SJCRH30 (cell line): ENCODE measurements at places on chromosomes 5 and 9. TPM values are rescaled to one million over a fixed set of nuclear protein-coding genes. Genes with fewer than 3 reads are reported as not detected.
A peak's percentile ranks its signal among the peaks of the same experiment; 100 is the strongest.

The SPACA9 gene
- total RNA-seq: 0.59 and 0.76 TPM in 2 replicates

The UBE2QL1 gene
- 0.02 TPM in 1 of 2 replicates, not detected in the other for total RNA-seq

The PTGDS gene
- not detected in 2 replicates for total RNA-seq

The ACSL6 gene
- total RNA-seq: not detected in 2 replicates

The NCS1 gene
- 86.2 and 89.2 TPM in 2 replicates for total RNA-seq

The CTSL gene
- 31.1 and 32.2 TPM in 2 replicates for total RNA-seq

DNA sequence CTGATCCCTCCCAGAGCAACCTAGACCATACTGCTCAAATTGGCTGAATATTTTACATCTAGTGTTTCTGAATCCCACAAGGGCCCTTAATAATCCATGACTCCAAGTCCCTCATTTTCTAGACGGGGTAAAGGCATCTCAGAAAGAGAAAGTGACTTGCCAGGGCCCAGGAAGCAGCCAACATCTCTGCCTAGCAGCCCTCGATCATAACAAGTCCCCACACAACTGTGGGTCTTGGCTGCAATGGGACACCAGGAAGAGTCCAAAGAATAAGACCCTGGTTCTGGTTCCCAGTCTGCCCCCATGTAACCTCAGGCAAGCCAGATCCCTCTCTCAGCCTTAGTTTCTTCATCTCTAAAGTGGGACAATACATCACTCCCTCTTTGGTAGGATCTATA, 6.3 kb downstream of the ANXA6 start:
- no peak for DNase-seq

DNA sequence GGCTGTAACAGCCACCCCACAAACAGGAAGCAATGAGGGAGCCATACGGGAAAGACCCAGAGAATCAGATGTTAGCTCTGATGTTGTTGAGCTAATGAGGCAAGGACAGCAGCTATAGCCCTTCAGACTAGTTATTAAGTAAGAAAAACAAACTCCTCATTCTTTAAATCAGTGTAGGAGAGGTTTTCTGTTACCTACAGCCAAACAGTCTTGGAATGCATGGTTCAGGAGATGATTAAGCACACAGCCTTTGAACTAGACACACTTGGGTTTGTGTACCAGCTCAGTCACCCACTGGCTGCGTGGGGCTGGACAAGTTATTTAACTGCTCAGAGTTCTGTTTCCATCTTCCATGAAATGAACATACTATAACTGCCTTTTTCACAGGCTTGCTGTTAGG, 68.1 kb downstream of the SPOCK1 start:
- DNase-seq: no peak

DNA sequence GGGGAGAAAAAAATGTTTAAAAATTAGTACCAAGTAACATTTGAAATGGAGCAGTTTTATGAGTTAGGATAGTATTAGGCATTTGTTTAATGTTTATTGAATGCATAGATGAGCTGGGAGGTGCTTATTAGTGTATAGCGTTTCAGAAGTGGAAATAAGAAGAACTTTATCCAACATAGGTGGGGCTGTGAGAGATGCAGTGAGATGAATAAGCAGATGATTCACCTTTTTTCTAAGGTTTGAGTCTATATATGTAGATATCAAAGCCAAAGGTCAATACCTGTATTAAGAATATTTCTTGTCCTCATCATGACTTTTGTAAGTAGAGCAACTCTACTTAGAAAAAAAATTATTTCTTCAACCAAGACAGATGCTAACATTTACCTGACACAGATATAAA, 54.6 kb upstream of the POU4F3 start:
- DNase-seq: no peak

GRCh38 chr9:36935332-36935731, 98.7 kb downstream of the PAX5 start:
- DNase-seq: no peak

- no peak for DNase-seq
These were observed 30.9 kb upstream of the WWC1 start for GRCh38 chr5:168260353-168261226.

DNA sequence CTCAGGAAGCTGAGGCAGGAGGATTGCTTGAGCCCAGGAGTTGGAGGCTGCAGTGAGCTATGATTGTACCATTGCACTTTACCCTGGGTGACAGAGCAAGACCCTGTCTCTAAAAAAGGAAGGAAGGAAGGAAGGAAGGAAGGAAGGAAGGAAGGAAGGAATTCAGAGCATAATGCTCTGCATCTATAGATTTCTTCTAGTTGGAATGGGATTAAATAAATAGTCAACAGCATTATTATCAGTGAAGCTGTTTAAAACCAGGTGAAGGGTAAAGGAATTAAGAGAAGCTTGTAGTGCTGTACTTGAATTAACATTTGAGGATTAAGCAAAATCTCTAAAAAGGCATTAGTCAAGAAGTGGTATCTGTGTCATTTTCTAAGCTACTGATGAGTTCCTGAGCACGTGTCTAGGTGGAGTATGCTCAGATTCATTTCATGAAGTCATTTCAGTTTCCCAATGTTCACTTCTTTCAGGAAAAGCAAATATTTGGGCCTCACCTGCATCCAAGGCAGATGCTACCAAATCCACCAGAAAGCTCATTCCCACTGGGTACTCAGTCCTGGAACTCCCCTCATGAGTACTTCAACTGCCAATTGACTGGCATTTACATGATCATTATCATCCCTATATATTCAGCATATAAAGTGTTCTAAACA, 8.4 kb downstream of the PDE6A start:
- no peak for DNase-seq

DNA sequence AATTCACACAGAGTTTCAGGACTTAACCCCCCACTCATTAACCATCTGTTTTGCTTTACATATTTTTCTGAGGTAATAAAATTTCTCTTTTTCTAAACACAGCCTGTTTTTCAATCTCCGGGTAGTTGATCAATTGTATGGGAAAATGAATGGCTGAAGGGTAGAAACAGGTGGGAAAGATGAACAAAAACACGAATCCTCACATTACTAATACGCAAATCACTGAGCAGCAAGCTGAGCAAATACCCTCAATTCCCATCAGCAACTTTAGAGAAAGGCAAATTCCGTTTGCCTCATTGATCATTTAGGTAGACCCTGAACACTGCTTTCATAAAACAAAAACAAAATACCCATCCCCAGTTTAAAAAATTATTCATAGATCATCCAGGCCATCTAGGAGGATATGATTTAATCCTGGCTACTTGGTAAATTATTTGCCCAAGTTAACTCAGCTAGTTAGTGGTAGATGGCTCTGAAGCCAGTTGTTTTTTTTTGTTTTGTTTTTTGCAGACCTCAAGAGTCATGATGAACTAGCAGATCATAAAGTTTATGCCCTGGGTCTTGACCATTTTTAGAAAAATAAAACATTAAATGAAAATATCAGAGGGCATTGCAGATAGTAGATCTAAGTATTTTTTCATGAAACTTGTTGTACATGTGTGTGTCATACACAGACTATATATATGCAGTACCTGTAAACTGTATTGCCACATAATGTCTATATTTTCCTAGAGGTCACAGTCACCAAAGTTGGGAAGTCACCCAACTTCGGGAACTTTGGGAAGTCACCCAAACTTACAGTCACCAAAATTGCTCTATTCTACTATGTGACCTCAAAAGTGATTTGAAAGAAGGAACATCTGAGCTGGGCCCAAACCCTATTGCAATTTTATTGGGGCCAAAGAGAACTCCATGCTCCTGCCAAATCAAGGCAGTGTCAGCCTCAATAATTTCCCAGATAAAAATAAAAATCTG, 1.6 kb upstream of the CD274 start:
- no peak for DNase-seq

GRCh38 chr5:143448518-143448917, 45.0 kb upstream of the NR3C1 start:
- no peak for DNase-seq

DNA sequence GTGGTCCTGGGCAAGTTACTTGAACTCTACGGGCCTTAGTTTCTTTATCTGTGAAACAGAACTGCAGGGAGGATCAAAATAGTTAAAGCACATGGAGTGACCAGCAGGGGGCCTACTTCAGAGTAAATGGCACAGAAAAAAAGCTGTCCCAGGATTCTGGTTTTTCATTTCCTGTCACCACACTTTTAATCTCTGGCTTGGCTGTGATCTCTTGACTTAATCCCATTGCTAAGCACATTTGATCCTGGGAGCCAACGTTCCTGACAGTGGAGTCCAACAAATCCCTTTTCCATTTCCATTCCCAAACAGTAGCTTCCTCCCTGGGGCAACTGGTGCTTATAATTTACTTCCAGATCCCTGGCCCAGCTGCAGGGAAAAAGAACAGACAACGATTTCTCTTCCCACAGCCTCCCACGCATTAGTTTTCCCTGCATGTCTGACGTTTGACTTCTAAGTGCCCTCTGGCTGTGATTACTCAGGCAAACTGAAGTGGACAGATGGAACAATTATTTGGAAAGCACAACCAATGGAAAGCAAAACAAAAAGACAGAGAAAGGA, 136.5 kb upstream of the STK32A start:
- DNase-seq: peak; percentile 68

GRCh38 chr9:71859939-71860338, 51.1 kb downstream of the ABHD17B start:
- no peak for DNase-seq
